ENCODE measurements at places on chromosomes 13 and 19.

DNA sequence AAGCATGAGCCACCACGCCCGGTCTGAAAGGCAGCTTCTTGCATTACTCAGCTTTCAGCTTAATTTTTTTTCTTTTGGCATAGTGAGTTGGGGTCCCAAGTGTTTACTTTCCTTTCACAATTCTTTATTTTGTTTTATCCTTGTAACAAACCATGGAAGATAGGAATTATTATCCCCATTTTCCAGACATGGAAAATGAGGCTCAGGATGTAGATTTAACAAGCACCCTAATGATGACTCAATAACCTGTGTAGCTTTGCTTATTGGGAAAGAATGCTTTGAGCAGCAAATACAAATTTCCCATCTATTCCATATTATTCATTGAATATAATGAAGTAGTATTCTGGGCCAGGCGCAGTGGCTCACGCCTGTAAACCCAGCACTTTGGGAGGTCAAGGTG, 13.5 kb upstream of the COG3 start:
- DNase-seq = no peak

DNA sequence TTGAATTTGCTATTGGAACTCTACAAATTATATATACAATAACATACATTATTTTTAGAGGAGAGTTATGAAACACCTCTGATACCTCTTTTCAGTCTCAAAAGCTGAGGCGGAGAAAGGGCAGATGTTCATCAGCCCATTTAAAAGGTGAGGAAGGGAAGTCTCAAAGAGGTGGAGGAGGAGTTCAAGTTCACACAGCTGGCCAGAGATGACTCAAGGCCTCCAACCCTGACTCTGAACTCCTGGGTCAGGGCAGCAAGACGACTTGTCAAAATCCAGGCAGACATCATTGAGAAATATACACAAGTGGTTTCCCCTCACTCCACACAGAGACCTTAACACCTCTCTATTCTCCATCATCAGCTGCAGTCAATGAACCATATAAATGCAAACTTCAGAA, 2.1 kb downstream of the SIAH3 start:
- no peak for DNase-seq

GRCh38 chr13:44951184-44951583, 38.1 kb downstream of the NUFIP1 start:
- no peak for DNase-seq

DNA sequence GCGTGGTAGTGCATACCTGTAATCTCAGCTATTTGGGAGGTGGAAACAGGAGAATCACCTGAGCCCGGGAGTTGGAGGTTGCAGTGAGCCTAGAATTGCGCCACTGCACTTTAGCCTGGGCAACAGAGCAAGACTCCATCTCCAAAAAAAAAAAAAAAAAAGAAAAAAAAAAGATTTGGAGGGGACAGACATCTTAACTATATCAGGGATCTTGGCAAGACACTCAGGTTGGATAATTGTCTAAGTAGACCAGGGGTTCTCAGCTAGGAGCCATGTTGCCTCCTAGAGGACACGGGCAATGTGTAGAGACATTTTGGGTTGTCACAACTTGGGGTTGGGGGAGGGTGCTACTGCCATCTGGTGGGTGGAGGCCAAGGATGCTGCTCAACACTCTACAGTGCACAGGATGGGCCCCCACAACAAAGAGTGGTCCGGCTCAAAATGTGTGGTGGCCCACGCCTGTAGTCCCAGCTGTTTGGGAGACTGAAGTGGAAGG, 1.9 kb upstream of the ZNF580 start:
- no peak for DNase-seq

DNA sequence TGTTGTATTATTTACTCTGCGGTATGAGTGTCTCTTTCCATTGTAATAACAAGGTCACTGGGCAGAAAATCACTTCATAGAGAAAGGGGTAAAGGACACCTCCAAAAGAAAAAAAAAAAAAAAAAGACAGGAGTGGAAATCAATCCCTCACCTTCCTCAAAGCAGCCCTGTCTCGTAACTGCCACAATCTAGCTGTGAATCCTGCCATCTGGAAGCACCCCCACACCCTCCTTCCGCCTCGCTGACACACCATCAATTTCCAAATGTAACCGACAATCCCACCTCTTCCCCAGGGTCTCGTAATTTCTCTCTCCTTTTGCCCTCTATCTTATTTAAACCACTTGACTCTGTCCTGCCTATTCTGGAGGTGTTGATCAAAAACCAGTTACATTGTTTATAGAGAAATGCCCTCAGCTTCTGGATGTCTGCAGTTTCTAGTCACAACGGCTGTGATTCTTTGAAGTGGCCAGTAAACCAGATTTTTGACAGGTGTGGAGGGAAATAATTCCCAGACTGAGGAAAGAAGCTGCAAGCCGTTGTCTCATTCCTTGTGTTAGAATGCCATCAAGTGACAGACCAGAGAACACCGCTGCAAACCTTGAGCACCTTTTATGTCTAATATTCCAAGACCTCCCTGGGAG, 9.1 kb upstream of the POP4 start:
- no peak for DNase-seq

- no peak for DNase-seq
Measured at GRCh38 chr13:77916488-77916887, 2.1 kb downstream of the EDNRB start.

DNA sequence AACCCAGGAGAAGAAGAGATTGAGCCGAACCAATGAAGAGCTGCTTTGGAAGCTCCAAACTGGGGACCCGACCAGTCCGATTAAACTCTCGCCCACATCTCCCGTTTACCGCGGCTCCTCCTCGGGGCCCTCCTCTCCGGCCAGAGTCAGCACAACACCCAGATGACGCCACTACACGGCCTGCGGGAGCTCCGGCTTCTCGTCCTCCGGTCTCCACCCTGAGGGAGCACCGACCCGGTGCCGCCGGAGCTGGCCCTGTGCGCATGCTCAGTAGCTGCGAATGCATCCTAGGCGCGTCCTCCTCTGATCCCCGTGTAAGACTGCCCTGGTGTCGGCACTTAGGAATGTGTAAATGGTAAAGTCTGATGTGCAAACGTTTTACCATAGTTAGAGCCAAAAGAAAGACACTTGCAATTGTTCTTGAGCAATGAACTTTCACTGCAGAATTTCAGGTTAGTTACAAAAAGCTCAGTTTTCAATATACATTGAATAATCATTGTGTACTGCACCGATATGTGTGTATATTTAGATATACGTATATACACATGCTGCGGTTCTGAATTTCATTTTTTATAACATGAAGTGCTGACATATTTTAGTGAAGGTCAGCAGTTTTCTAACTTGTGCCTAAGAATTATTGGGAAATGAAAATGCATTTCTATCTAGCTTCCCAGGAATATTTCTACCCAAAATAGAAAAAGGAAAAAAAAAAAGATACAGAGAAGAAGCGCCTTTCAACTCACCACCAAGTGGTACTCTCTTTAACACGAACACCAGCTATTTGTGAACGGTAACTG, 92.2 kb downstream of the SLC7A1 start:
- DNase-seq = no peak

- DNase-seq = no peak
Measured at GRCh38 chr13:26590951-26591350, 33.5 kb downstream of the WASF3 start.

DNA sequence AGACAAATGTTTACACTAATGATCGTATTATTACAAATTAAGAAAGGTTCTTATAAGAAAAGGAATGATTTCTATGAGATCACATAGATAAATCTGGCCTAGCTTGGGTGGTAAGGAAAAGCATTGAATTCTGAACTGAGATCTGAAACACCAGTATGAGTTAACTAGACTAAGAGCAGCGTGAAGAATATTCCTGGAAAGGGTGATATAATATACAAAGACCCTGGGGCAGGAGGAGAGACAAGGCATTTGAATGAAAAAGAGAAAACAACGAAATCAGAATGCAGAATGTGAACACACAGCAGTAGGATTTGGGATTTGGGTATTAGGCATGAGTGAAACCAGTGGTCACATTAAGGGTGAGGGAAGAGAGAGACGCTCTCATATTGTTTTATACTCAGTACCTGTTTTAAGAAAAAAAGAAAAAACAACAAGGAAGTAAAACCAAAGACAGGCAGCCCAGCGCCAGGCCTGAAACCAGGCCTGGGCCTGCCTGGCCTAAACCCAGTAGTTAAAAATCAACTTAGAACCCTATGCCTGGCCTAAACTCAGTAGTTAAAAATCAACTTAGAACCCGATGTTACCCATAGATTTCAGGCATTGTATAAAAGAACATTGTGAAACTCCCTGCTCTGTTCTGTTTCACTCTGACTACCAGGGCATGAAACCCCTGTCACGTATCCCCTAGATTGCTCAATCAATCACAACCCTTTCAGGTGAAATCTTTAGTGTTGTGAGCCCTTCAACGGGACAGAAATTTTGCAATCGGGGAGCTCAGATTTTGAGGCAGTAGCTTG, 287.1 kb downstream of the ITGBL1 start:
- no peak for DNase-seq

DNA sequence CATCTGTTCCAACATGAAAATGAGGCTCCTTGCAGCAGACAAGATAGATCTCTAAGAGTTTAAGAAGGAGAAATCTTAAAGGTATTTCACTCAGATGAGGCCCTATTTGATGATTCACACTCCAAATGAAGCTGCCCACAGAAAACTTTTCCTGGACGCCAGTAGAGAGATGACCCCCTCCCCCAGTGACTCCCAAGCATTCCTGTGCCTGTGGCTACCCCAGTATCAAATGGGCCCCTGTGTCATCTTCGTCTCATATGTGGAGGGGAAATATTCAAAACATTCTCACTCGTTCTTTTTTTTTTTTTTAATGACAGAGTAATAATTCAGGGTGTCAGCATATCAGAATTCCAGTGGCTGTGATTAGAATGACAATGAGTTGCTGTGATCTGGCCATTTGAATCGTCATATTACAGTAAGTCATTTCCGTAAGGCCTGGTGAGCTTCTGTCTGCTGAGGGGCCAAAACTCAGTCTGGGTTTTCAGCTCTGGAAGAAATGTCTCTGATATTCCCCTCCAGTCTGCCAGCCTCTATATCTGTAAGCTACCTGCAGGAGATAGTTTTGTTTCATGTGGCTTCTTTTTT, 194.7 kb downstream of the URI1 start:
- no peak for DNase-seq

- DNase-seq = no peak
Measured at GRCh38 chr19:18991006-18991405, 42.3 kb downstream of the SUGP2 start.

DNA sequence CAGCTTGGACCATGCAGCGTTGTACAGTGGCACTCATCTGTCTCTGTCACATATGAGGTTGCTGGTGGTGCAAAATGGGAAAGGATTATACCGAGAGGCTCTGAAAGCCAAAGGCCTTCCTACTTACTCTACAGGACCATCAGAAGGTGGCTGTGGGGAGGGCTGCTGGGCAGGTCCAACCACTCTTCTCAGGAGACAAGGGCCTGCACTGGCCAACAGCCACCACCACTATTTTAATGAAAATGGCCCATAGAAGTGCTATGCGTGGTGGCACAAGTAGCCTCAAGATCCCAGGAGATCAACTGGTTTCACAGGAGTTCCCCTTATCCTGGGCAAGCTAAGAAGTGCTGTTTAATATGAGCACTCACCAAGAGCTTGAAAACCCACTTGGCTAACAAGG, 52.3 kb downstream of the MRPL57 start:
- no peak for DNase-seq

- DNase-seq = no peak
Measured at GRCh38 chr19:43811837-43812236, 9.6 kb upstream of the LYPD5 start.

DNA sequence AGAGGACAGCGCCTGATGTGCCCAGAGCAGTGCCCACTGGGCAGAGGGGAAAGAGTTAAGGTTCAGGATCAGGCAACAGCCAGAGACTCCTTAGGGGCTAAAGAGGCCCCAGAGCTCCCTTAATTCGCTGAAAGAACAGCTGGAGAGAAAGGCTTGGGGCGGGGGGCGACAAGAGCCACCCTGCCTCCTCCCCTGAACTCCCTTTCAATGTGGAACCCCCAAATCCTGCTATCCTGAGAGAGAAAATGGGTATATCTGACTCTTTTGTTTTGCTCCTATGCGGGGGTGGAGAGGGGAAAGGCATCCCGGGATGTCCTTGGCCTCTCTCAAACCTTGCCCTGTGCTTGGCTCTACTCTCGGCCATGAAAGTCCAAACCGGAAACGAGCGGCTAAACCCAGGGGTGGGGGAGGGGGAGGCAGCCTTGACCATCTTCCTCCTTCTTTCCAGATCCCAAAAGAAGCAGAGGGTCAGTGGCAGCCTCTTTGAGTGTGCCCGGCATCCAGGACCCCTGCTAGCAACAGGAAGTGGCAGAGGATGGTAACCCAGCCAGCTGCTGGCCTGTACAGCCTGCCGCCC, 4.7 kb downstream of the PRKACA start:
- no peak for DNase-seq

DNA sequence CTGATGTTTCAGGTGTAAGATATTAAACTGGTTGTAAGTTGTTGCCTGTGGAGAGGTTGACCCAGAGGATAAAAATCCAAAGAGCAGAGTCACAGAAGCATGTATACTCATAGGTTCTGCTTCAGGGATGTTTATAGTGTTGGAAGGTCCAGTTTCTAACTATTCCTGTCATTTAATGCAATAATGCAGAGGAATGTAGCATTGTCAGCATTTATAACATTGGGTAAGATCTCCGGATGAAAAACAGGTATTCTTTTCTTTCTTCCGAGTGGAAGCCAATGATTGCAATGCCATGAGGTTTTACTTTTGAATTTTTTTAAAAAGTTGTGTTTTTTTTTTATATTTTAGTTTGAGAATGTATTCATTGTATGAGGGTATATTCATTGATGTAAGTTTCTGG, 771.0 kb downstream of the PCDH9 start:
- DNase-seq = no peak

DNA sequence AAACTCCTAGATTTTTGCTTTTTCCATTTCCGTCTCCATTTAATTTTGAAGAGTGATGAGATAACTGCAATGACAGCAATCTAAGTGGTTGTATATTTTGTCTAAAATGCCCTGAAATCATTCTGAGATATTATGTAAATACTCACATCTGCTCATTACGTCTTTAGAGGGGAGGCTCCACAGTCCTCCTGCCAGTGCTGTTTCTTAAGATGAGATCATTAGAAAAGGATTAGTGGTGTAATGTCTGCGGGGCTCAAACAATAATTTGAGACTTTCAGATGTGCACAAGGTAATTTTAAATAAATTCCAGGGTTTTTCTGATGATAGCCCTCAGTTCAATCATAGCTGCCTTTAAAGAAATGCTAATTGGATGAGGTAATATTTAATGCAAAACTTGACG, 437.9 kb downstream of the FOXO1 start:
- no peak for DNase-seq

- DNase-seq = no peak
Measured at GRCh38 chr19:47435196-47435595, 15.9 kb upstream of the MEIS3 start.

DNA sequence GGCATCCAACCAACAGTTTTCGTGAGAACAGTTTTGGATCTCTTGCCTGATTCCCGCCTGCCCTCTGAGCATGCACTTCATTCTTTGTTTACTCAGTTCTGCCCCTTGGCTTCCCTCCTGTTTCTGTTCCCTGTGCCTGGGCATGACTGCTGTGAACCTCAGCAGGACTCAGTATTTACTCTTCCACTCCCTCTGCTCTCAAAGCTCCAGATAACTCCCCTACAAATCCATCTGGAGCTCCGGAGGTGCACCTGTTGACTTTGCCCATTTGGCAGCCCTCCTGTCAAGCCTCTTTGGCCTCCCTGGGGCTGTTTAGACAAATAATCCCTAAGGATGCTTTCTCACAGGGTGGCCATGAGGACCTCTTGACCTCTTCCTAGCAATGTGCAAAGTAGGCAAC, 34.2 kb upstream of the ARGLU1 start:
- DNase-seq = no peak

GRCh38 chr13:35675651-35676050, 199.2 kb upstream of the MAB21L1 start:
- peak; percentile 57 for DNase-seq
